ENCODE measurements at places on chromosomes 4 and X.

- no peak for DNase-seq
Observed at GRCh38 chr4:8169763-8170162, 11.2 kb upstream of the ABLIM2 start.

GRCh38 chr4:24089851-24090534 lies 200.1 kb upstream of the PPARGC1A start:
- no peak for DNase-seq

DNA sequence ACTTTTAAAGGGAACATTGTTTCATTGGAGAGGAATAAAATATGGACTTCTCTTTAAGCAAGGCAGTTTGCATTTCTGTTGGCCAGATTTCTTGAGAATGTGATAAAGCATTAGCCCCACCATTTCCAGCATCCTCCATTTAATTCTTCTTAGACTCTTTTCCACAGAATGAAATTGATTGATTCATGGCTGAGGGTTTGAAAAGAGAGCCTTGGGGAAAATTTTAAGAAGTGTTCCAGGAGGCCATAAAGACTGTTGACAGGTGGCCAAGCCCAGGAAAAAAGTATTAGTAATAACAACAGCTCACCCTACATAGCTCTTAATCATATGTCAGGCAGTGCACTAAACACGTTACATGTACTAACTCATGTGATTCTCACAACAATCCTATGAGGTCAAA lies 53.4 kb downstream of the SHROOM3 start:
- DNase-seq: no peak

DNA sequence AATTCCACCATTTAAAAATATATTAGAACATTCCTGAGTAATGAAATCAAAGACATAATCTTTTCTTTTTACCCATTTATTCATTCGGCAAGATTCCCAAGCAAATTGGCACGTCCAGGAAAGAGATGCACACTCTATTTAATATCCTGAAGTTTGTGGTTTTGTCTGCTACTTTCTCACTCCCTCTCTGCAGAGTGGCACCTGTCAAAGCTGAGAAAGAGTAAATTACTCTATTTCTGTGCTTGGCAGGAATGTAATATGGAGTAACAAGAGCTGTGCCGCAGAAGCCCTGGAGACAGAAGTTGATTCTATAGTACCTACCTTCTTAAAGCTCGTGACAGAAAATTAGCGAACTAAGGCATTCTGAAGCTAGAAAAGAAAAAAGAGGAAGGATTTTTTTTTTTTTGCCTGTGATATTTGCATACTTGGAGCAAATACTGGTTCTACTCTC lies 5.5 kb downstream of the GSTCD start:
- DNase-seq: peak; percentile 20

- no peak for DNase-seq
Observed at GRCh38 chr4:184636144-184636543, 13.1 kb downstream of the CASP3 start.

DNA sequence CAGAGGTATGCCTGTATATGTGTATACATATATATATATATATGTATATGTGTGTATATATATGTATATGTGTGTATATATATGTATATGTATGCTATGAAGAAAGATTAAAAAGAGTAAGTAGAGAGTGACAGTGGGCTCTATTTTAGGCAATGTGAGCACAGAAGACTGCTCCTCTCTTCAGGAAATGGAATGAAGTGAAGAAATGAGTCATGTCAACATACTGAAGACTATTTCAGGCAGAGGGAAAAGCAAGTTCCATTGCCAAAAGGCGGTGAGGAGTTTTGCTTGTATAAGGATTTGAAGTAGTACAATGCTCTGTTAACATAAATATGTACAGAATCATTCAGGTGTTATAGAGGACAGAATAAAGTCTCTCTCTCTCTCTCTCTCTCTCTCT lies 773.2 kb upstream of the FTHL17 start:
- no peak for DNase-seq

GRCh38 chr4:108813261-108813660 lies 50.4 kb upstream of the ETNPPL start:
- no peak for DNase-seq

GRCh38 chr4:57490520-57491255 lies 380.5 kb upstream of the IGFBP7 start:
- no peak for DNase-seq

DNA sequence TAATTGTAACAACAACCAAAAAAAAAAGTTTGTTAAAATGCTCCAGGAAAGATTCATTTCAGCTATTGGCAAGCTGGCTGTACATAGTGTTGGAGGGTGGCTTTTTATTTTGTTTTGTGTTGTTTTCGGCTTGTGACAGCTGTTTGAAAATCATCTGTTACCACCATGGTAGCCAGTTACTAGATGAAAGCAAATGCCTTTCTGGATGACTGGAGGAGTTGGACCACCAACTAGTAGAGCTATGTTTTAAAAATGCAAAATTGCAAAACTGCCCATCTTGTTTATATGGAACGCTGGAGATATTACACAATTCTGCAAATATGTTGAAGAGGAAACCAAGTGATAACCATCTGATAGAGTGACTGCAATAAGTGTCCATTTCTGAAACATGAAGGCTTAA lies 53.2 kb upstream of the TNIP3 start:
- DNase-seq: no peak

DNA sequence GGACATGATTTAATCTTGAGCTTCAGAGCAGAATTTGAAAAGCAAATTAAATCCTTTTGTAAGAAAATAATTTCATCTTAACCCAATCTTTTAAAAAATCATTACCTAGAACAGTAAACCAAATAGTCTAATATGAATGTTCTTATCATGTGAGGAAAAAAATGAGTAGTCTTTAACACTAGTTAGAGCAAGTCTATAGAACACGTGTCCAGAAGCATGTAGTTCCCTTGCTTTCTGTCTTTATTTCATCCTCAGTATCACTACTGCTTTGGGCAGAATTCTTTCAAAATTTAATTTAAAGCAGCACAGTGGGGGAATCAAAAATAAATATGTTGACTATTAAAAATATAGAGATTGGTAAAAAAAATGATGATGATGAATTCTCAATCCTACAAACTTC lies 2.1 kb downstream of the RBM47 start:
- no peak for DNase-seq

- DNase-seq: no peak
Observed at GRCh38 chrX:49258749-49259124, 5.8 kb downstream of the FOXP3 start.

DNA sequence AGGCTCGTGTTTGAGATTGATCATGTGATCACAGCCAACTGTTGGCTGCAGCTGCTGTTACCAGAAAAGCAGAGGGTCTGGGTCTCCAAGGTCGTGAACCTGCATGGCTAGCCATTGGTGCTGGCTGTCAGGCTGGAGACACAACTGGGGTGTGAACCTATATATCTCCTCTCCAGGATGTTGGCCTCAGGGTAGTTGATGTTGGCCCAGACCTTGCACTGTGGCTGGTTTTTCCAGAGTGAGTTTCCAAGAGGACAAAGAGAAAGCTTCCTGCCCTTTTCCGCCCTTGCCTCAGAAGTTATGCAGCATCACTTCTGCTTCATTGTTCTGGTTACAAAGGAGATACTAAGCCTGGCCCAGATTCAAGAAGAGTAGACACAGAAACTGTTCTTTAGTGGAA lies 607.8 kb upstream of the HS3ST1 start:
- no peak for DNase-seq

- no peak for DNase-seq
Observed at GRCh38 chrX:18698737-18699650, 8.5 kb upstream of the PPEF1 start.

DNA sequence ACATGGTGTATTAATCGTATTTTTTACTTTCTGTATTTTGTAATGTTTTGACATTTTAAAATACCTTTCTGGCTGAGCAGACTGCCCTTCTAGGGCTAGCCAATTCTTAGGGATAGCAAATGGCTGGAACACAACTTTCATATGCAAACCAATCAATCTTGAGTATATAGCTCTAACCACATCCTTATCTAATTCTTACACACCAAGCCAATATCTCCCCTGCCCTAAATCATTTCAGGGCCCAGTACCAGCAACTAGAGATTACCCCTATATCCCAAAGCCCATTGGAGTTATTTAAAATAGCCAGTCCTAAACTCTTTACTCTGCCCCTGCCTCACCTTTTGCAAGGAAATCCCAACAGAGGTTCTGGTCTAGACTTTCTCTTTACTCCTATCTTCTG lies 58.3 kb downstream of the INTS12 start:
- DNase-seq: no peak

GRCh38 chr4:41258783-41259182 lies 2.1 kb downstream of the UCHL1 start:
- no peak for DNase-seq

GRCh38 chrX:38082309-38082708 lies 76.0 kb downstream of the SYTL5 start:
- no peak for DNase-seq

- no peak for DNase-seq
Observed at GRCh38 chr4:155667568-155668511, 1.2 kb downstream of the GUCY1A1 start.

- DNase-seq: no peak
Observed at GRCh38 chr4:48093991-48094416, 40.0 kb downstream of the TXK start.

- DNase-seq: no peak
Observed at GRCh38 chr4:147909225-147909624, 177.3 kb downstream of the ARHGAP10 start.

DNA sequence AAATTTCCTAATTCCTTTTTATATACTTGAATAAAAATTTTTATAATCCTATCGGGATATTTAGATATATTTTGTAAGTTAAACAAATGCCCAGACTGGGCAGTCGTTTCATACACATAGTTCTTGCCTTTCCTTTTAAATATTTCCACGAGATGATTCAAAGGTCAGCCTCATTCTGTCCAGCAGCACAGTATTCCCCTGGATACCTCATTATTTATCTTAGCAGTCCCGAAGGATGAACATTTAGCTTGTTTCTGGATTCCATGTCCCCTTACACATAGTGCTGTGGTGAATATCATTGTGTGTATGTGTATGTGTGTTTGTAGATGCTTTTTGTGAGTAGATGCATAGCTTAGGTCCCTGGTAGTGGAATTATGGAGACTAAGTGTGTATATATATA lies 38.3 kb downstream of the RAPGEF2 start:
- peak; percentile 32 for DNase-seq

GRCh38 chr4:76105652-76106051 lies 31.1 kb downstream of the ART3 start:
- no peak for DNase-seq

DNA sequence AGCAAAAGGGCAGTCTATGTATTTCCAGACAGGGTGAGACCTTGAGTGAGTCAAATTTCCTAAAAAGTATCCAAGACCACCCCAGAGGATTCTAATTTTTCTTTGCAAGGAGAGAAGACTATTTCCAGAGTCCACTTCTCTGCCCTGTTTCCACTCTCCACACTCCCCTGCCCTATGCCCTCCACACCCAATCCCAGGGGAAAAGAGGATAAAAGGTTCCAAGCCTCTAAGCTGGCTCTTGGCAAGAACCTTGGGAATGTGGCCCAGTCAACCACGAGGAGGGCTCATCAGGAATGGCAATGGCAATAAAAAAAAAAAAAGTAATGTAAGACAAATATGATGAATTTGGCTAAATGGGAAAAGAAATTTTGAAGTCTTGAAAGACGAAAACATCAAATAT lies 65.9 kb downstream of the SRPX start:
- no peak for DNase-seq

DNA sequence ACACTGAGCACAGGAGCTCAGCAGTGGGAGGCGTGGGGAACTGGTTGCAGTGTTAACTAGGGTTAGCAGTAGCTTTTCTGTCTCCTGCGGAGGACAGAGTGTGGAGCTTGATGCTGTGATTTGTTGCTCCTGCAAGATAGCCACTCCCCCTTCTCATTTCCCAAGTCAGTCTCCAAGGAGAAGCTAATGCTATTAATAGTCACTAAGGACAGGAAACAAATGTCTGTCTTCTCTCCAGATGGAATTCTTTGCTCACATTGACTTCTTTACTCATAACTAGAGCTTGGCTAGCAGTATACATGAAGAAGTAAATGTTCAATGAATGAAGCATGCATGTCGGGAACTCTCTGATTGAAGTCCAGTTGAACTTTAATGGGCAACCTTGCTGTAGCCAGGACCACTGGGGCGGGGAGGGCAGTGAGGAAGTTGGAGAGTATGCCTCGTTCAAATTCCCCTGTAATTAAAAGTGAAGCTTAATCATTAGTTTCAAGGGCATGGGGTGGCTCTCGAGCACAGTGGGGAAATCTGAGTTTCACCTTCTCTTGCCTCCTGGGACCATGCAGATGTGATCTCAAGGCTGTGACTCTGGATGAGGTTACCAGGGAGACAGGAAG lies 156.6 kb upstream of the SCML1 start:
- no peak for DNase-seq

- DNase-seq: no peak
Observed at GRCh38 chr4:108852691-108853090, 89.8 kb upstream of the ETNPPL start.

GRCh38 chr4:9691238-9692065 lies 90.0 kb upstream of the DRD5 start:
- DNase-seq: peak; percentile 67

DNA sequence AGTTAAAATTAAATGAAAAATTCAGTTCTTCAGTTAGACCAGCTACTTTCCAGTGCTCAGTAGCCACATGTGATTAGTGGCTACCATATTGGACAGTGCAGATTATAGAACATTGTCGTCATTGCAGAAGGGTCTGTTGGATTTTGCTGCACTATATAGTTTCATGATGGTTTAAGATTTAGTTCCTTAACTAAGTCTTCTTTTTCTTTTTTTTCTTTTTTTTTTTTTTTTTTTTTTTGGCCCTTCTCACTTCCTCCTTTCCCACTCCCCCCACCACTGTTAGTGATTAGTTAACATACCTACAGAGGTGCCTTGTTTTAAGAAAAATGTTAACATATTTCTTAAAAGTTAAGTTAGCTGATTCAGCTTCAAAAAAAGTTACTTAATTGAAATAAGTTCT lies 9.0 kb downstream of the RAB9A start:
- DNase-seq: no peak

DNA sequence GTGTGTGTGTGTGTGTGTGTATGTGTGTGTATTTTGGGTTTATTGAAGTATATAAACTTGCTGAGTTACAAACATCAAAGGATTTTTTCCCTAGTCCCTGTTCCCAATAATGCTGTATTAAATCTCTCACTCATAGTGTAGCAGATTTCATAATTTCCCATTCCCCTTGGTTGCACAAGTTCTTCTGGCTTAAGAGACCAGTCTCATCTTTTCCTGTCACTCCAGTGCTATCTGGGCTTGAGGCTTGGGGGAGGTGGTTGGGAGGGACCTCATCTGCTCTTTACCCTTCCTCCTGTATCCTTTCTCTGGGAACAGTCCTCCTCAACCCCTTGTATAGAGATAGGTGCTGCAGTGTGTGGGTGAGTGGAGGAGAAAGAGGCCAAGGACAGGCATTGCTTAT lies 285.4 kb upstream of the BOD1L1 start:
- no peak for DNase-seq

GRCh38 chr4:22389240-22389870 lies 126.5 kb downstream of the ADGRA3 start:
- DNase-seq: no peak

- no peak for DNase-seq
Observed at GRCh38 chr4:39714166-39714565, 16.2 kb downstream of the UBE2K start.

GRCh38 chr4:172945611-172946010 lies 223.0 kb upstream of the GALNT7 start:
- no peak for DNase-seq

All from hematopoietic multipotent progenitor cell treated with erythropoietin and hydrocortisone succinate and interleukin-3 and kit ligand, for 17 days (in vitro differentiated cells).